Activated T-cell treated with anti-CD3 and anti-CD28 coated beads for 1 hour (primary cell): ENCODE measurements at places on chromosomes 12 and 14.

GRCh38 chr12:32155961-32156529, 49.4 kb downstream of the BICD1 start:
- DNase-seq, result no peak

DNA sequence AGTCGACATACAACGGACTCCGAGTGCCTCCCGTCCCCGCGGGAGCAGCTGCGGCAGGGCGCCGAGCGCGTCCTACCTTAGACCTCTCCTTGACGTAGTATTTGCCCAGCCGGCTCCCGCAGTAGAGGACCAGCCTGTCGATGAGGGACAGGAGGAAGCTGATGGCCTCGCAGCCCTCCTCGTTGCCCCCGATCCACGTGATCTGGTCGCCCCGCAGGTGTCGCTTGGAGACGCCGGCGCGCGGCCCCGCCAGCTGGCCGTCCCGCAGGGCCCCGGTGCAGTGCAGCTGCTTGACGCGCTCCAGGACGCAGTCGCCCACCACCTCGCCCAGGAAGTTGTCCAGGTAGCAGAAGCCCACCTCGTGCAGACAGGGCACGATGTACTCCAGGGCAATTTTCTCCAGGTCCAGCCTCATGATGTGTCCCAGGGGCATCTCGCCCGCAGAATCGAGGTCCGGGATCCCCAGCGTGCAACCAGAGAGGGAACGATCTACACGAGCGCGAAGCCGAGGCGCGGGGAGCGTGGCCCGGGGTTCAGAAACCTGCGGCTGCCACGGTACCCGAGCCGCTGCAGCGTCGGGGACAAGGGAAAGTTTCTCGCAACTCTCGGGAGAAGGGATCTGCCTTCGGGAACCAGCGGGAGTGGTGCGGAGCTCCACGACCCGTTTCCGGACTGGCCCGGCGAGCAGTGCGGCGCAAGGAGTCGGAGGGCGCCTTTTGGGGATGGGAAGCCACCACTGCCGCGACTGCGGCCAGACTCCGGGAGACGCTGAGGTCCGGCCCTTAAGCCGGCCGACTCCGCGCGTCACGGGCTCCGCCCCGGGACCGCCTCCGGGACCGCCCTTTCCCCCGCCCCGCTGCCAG, at the start of gene EGLN3:
TSS of gene EGLN3 (minus strand) at position 755 of the 863 bp plus-strand sequence. CDS start at position 433, 322 bp downstream.
- DNase-seq, result peak; percentile 22

GRCh38 chr14:101506926-101507835, 54.1 kb upstream of the DIO3 start:
- no peak for DNase-seq

- no peak for DNase-seq
Observed at GRCh38 chr12:130710733-130711080, 5.4 kb downstream of the RIMBP2 start.

DNA sequence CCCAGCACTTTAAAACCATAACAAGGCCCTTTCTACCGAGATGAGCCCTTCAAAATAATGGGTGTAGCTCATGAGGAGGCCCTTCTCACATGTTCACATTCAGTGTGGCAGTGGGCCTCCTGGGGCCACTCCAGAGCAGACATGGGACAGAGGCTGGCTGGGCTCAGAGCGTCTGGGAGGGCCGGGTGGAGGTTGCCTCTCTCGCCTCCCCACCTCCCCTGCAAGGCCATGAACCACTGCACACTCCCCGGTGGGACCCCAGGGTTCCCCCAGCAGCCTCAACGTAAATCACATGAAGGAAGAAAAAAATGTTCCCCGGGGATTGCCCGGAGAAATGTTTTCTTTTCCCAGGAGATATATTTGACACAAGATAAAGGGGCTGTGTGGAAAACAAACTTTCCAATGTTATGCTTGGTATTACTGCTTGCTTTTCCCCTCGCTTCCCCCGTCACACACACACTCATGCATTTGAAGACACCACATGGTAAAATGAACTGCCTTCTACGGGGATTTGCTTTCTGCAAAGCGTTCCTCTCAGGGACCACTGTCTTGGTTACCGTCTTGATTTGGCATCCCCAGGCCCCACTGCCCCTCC, 190.7 kb upstream of the CCND2 start:
- DNase-seq, result no peak

- no peak for DNase-seq
Observed at GRCh38 chr12:115867854-115868253, 409.6 kb downstream of the MED13L start.

DNA sequence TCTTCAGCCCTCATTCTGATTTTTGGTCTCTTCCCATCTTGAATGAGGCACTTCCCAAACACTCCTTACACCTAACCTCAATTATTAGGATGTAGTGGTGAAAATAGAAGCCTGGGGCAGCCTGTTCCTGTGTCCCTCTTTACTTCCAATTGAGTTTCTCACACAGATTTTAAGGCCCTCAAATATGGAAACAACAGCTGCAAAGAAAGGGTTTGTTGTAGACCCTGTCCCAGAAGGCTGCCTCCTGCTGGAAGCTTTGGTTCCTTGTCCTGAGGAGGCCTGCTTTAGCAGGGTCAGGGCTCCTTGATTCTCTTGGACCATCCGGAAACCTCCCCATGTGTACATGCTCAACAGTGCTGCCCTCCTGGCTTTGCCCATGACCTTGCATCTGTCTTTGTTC, 101.3 kb downstream of the TGFB3 start:
- no peak for DNase-seq

GRCh38 chr12:6336079-6336888, 5.6 kb downstream of the TNFRSF1A start:
- DNase-seq, result no peak

DNA sequence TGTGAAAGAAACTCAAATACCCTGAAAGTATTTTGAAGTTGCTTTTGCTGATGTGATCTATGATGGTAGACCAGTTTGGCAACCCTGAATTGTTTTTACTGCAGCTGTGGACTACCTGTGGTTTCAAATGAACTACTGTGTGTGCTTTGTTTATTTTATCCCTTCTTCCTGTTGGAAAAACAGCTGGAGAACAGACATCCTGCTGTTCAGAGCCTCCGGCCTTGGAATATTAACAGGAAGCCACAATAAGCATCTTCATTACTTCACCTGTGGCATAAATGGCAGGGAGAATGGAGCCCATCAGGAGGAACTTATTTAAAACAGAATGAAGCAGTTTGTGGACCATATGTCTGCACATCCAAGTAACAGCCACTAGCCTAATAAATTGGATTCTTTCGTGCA, 104.8 kb downstream of the DUSP6 start:
- DNase-seq, result no peak

DNA sequence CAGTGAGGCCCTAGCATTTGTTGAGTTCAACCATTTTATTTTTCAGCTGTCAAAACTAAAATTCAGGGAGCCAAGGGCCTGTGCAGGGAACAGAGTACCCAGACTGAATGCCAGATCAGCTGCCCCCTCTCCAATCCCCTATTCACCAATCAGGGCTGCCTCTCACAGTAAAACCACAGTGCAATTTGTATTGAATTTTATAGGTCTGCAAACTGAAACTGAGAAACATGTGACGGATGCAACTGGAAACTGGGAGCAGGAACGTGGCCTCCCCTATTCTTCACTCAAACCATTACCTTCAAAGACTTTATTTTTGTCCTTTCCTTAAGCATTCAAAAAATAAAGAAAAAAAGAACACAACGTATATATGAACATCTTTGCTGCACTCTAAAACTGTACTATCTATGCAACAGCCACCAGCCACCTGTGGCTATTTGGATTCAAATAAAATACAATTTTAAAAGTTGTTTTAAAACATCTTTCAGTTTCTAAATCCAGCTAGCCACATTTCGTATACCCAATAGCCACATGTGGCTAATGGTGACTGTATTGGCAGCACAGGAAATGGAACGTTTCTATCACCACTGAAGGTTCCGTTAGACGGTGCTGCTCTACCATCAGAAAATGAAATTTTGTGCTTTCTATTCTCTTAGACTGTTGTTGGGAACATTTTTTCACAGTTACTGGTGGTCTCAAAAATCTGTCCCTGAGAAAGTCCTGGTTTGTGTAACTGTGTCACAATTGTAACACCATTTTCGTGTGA, 371.3 kb upstream of the FAR2 start:
- DNase-seq, result no peak

DNA sequence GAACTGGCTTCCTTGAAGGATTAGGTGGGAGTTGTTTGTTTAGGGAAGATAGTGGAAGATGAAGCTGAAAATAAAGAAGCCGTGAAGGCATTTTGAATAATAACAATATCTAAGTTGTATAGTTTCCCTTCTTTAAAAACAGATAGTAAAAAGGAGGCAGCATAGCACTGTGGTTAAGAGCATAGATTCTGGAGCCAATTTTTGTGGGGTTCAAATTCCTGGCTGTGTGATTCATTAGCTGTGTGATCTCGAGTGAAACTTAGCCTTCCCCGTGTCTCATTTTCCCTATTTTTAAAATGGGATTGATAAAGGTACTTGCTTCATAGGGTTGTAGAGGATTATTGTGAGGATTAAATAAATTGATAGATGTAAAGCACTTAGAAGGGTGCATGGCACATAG, 104.5 kb downstream of the MYRFL start:
- DNase-seq, result no peak
